ENCODE measurements at places on chromosomes 16 and 17. TPM values are rescaled to one million over a fixed set of nuclear protein-coding genes. Genes with fewer than 3 reads are reported as not detected.

Gene NOS2
- total RNA-seq, result 0.26 TPM

Gene CASKIN2
- 12.0 TPM for total RNA-seq

Gene ALOXE3
- total RNA-seq, result 5.9 TPM

Gene SPEM3
- 0.02 TPM for total RNA-seq

Gene WFIKKN2
- total RNA-seq, result 0.02 TPM

Gene CD300H
- not detected for total RNA-seq

Gene NPTX1
- total RNA-seq, result 119 TPM

Gene MT1M
- total RNA-seq, result 0.17 TPM

Gene KRTAP4-8
- not detected for total RNA-seq

Gene HP
- total RNA-seq, result not detected
